MCF 10A (cell line): ENCODE measurements at places on chromosomes 4 and X. TPM values are rescaled to one million over a fixed set of nuclear protein-coding genes. Genes with fewer than 3 reads are reported as not detected.

Gene IGSF1
- not detected in 2 replicates for total RNA-seq

Gene FABP2
- total RNA-seq, result not detected in 2 replicates

Gene CACNA1F
- total RNA-seq, result not detected in 2 replicates

Gene ASMT
- total RNA-seq, result not detected in 2 replicates

Gene BCORL1
- total RNA-seq, result 2.9 and 5.1 TPM in 2 replicates

Gene MGAT4D
- total RNA-seq, result not detected in 2 replicates

Gene AREG
- total RNA-seq, result 1,402 and 1,878 TPM in 2 replicates

Gene TEX13D
- not detected in 2 replicates for total RNA-seq

Gene TRIML2
- total RNA-seq, result 4.9 and 6.7 TPM in 2 replicates

- peak; percentile 20 for DNase-seq
Observed at GRCh38 chr4:38560768-38561558, 103.0 kb upstream of the KLF3 start.

GRCh38 chrX:13778916-13779315 lies 38.0 kb downstream of the GPM6B start:
- DNase-seq, result peak; percentile 66

DNA sequence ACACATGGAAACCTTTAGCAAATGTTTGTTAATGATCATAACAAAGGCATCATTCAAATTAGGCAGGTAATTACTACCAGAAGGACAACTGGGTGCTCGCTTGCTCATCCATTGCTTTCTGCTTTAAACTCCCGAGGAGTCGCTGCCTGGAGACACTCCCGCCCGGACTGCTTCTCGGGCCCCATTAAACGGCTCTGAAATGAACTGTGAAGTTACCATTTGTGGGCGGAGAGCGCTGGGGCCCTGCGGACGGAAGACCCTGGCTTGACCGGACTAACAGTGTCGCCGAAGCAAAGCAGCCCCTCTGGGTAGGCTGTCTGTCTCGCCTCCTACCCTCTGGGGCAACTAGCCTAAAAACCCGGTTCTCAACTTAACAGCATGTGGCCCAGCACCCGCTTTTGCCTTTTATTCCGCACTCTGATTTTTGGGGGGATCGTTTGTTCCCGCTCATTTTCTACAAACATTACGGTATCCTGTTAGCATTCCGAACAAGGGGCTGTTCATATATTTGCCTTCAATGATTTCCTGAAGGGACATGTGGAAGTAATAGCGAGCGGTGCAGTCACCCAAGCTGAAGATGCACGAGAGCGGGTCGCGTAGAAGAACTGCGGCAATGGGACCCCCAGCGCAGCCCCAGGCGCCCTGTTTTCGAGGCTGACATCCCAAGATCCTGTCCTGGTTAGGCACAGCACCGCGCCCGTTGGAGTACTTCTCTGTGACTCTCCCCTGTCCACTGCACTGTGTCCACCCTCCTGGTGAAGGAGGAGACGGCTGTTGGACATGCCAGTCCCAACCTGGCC lies 1.6 kb upstream of the PDGFRA start:
- no peak for DNase-seq

DNA sequence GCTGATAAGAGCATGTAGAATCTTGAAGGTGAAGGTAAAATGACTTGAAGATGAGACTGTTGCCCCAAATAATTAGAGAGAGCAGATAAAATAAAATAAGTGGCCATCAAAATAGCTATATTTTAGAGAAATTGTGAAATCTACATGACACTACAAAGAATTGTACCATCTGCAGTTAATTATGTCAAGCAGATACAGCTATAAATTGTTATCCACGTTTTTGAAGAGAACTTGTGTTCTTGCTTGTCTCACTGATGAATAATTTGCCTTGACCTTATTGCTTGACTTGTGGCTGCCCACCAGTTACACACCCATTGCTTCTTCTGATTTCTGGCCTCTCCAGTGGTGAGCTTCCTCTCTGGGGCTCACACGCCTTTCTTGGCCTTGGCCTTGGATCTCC lies 75.8 kb upstream of the TNIP3 start:
- DNase-seq, result no peak

DNA sequence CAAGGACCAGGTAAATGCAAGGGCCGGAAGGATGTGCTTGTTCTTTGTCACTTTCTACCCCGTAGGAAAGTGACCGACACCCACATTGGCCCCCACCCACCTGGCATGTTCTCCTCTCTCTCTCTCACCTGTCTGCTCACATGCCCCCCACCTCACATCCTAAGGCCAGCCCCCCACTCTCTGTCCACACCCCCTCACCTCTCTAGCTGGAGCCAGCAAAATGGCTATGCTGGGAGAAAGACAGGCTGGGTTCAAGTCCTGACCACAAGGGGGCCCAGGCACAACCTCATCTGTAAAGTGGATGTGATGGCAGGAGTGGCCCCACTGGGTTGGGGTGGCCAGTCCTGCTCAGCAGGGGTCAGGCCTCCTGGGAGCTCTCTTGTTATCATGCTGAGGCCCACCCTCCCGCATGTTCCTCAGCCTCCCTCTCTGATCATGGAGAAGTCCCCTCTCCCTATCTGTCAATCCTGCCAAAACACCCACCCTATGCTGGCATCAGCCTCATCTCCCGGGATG lies 1.7 kb upstream of the PPP2R2C start:
- DNase-seq, result peak; percentile 34

DNA sequence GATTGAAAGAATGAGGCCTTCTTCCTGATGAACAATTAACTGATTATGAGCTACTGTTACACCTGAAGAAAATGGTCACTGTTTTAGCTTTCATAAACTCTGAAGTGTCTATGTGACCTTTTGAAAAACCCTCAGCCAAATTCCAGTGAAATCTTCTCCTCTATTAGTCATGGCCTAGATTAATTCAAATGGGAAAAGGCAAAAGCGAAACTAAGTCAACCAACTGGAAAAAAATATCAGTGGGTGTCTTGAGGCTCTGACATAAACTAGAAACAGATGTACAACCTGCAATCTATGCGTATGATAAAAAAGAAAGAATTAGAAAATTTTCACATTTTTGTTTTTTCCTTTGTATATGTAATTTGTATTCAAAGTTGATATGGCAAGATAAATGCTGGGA lies 169.4 kb upstream of the BANK1 start:
- peak; percentile 8 for DNase-seq

DNA sequence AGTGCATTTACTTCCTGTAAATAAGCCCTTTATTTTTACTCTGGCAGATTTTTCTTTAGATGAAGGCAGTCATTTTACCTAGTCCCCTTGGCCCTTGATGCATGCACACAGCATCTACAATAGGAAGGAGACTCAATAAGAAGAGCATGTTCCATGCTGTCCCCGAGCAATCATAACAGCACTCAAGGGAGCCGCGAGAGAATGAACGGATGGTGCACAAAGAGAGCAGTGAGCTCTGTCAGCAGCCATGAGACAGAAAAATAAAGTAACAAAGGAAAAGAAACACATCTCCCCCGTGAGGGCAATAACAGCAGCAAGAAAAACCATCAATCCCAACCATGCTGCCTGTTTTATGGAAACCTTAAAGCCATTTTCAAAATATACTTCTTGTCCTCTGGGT lies 11.9 kb downstream of the SMIM31 start:
- no peak for DNase-seq

DNA sequence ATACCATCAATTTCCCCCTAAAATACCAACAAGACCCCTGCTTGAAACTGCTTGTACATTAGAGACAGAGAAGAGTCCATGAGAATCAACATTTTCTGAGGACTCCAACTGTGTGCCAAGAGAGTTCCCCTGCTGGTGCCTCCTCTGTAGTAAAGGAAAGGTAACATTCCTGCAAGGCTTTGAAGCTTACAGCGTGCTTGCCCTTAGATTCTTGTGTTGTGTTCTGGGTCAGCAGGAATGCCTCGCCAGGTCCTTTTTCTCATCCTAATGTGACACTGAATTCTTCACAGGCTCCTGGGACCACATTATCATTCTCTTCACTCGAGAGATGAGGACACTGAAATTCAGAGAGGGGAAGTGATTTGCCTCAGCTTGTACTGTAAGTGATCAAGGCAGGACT lies 9.7 kb upstream of the EOLA2 start:
- DNase-seq, result no peak

GRCh38 chrX:150372280-150372679 lies 9.2 kb downstream of the MAMLD1 start:
- no peak for DNase-seq

GRCh38 chrX:1657367-1658070 lies 42.7 kb downstream of the ASMT start:
- peak; percentile 57 for DNase-seq

DNA sequence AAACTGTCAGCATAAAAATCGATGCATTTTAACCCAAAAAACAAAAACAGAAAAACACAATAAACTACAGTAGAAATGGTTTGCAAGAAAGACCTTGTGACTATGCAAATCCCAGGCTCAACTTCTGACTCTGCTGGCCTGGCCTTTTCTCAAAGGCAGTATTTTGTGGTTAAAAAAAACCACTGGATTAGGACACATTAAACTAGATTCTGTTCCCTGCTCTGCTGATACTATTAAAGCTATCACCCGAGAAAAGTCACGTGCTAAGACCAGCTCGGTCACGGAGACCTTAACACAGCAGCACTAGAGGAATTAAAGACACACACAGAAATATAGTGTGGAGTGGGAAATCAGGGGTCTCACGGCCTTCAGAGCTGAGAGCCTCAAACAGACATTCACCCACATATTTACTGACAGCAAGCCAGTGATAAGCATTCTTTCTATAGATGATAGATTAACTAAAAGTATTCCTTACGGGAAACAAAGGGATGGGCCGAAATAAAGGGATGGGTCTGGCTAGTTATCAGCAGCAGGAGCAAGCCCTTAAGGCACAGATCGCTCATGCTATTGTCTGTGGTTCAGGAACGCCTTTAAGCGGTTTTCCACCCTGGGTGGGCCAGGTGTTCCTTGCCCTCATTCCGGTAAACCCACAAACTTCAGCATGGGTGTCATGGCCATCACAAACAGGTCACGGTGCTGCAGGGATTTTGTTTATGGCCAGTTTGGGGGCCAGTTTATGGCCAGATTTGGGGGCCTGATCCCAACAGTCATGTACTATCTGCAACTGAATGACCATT lies 16.1 kb downstream of the CBR4 start:
- peak; percentile 21 for DNase-seq

GRCh38 chr4:45554423-45554822 lies 569.4 kb downstream of the GABRG1 start:
- peak; percentile 68 for DNase-seq

DNA sequence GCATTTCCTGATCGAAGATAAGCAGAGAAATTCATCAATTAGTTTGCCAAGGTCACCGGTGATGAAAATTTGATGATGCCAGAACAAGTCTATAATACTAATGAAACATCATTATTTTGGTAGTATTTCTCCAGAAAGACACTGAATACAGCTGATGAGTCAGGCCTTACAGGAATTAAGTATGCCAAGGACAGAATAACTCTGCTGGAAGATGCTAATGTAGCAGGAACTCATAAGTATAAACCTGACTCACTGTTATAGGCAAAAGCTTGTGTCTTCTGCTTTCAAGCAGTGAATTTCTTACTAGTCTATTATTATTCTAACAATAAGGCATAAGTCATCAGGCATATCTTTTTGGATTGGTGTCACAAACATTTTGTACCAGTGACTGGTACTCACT lies 1825.1 kb upstream of the IGFBP7 start:
- DNase-seq, result no peak

DNA sequence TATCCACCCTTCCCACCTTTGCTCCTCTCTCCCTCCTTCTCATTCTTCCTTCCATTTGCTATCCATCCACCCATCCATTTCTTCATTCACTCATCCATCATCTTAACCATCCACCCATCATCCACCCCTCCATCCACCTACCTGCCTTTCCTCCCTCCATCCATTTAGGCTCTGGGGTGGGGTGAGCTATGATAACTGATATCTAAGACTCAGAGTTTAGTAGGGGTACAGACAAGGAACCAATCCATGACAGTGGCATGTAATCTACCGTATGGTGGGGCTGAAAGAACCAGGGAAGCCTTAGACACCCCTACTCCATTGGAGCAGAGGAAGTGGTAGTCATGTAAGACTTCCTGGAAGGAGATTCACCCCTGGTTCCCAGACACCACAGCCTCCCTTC lies 23.2 kb downstream of the PSAPL1 start:
- DNase-seq, result no peak

DNA sequence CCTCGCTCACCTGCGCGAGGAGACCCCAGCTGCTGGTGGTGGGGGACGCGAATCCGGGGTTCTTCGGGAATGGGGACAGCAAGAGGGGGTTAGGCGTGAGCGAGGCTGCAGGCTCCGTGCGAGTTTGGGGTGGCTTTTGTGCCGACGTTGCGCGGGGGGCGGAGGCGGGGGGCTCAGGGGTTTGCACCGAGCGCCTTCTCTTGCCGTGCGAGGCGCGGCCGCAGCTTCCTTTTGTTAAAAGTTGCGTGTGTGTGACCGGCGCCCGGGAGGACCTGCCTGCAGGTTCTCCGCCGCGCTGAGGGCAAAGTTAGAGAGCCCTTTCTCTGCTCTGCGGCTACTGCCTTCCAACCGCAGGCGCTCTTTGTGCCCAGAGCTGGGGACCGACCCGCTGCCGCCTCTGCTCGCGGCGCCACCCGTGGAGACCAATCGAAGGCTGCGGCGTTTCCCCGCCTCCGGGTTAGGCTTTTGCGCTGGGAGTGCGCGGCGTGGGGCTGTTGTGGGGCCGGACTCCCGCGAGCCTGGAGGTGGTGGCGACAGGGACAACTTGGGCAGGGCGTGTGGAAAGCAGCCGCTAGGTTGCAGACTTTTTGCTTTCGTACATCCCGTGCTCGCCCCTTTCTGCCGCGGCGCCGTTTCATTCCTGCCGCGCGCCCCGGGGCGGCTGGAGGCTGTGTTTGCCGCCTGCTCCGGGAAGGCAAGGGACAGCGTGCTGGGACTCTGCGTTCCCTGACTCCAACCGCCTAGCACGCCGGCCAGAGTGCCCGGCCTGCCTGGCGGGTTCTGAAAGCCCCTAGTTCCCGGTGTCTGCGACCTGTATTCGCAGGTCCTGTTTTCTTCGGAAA lies 716 bp downstream of the KIT start:
- peak; percentile 43 for DNase-seq

GRCh38 chr4:184821242-184821641 lies 4.5 kb downstream of the ACSL1 start:
- DNase-seq, result no peak

- no peak for DNase-seq
Observed at GRCh38 chr4:2290974-2291704, 29.2 kb upstream of the MXD4 start.

GRCh38 chr4:106852426-106852825 lies 183.7 kb downstream of the DKK2 start:
- DNase-seq, result no peak
